Sciatic nerve (tissue), 2 donors: ENCODE measurements at places on chromosomes 4 and X.

- DNase-seq, result no peak
Observed at GRCh38 chr4:186105647-186106321, 1.3 kb downstream of the FAM149A start.

DNA sequence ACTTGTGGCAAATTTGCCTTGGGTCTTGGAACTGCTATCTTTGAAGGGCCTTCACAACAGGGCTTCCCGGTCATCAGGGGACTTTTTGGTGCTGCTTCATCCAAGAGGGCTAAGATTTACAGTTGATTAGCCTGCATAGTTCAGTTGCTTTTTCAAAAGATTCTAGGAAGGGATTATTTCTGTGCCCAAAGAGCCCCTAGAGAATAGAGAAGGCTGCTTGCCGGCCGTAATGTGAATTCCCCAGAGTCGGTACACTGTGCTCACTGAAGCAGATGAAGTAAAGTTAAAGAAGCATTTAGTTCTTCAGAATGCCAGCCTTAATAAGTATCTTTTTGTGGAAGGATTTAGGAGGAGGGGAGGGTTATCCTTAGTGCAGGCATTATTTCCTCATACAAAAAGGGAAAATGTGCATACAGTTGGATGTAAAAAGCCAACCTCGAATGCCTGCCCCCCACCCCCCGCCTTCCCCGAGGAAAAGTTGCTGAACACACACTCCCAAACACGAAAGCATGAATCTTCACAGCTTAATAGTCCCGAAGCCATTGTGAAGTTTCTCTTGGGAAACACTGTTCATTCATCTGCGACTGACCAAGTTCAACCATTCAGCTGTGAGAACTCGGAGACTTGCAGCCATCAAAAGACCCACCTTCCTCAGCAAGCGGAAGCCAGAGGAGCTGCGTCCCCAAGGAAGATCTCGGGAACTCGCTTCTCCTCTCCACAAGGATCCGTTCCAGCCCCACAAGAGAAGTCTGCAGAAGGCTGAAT lies 47.6 kb downstream of the ANOS1 start:
- DNase-seq, result no peak

- DNase-seq, result no peak
Observed at GRCh38 chr4:132384709-132385108, 764.4 kb upstream of the PCDH10 start.

DNA sequence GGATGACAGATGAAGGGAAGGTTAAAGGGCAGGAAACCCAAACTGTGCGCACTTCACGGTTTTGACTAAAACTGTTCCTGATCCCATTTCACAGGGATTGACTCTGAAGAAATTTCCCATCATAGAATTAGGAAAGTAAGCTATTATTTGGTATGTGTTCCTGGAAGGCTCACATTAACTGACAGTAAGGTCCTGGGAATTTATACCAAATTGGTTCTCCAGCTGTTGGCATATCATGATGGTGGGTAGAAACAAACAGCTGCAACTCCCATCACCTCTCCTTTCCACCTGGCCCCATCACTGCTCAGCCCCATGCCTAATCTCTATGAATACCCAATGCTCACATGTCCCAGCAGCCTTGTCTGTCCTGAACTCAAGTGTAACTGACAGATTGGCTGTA lies 121.2 kb downstream of the GPC3 start:
- no peak for DNase-seq

DNA sequence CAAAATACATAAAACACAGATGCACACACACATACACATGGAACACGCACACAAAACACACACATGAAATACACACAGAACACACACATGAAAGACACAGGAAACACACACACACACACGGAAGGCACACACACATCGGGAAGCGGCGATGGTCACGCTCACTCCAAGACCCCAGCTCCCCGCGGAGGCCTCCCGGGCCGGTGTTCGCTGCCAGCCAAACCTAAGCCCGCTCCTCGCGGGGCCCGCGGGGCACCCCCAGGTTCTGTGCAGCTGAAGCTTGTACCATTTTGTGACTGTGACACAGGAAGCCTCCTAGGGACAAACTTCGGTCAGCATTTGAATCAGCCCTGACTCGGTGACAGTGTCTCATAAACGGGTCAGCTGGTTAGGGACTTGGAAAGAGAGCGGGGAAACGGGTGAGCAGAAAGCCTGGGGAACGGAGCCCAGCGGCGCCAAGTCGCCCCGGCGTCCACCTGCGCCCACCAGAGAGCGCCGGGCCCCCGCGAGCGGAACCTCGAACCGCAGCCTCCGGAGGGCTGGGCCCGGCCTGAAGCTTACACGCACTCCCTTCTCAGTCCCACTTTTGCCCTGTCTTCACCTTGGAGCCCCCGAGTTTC lies 32.1 kb downstream of the F11 start:
- DNase-seq, result no peak

GRCh38 chr4:152640058-152640921 lies 39.5 kb downstream of the TMEM154 start:
- DNase-seq, result no peak

DNA sequence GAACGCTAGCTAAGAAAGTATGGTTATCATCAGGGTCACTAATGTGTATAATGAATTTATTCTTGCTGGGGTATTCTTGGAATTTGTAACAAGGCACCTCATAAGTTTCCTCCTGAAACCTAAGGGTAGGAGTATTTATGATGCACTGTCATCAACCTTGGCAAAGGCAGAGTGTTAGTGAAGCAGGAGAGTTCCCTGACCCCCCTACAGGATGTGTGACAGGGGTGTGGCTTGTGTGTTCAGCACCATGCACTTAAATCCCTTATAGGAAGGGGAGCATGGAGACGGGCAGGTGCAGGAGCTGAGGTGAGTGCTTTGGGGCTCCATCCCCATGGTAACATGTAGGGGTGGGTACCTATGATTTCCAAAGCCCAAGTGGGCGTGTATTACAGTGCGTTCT lies 237.7 kb downstream of the GALNTL6 start:
- DNase-seq, result no peak

DNA sequence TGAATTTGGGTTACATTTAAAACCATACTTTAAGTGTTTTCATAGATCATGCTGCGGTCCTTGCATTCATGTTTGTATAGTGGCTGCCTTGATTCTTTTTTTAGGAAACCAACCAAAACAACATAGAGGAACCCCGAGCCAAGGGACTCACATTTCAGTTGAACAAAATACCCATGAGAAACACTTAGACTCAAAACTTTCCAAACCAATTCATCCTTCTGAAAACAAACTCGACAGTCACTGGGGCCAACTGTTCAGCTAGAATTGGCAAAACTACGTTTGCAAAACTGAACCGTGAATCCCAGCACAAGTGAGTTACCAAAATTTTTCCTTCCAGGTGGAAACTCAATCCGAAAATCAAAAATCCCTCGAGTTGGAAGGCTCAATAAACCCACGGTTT lies 1.4 kb downstream of the ADGRA3 start:
- DNase-seq, result no peak

DNA sequence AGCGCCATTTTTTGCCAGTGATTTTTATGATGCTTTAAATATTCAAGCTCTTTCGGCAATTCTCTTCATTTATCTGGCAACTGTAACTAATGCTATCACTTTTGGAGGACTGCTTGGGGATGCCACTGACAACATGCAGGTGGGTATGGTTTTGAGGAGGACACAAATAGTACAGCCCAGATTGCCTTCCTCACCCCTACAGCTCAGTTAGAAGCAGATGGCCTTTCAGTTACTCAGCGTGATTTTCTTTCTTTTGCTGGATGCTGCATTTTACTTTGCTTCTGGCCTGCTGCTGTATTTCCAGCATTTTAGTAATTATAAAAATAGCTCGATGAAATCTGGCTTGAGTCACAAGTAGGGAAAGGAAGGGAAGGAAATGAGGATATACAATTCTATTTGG lies 114.7 kb downstream of the SLC4A4 start:
- DNase-seq, result no peak
